BJ (cell line): ENCODE measurements at places on chromosomes 4 and X.

DNA sequence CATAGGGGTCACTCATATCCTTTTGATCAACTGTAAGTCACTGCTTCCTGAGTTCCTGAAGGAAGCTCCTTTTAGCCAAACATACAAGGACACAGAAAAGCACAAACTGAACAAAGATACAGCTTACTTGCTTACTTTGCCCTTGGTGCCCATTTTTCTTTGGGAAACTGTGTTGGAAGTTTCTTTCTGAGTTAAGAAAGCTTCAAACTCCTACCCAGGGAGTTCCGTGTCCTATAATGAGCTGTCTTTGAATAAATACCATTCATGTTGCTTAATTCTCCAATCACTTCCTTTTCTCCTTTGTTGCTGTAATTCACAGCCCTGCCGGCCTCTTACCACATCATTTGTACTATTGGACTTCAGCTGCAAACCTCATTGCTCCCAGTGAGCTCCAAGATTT is at the start of gene ADH4:
ADH4 (minus strand) TSS at position 228 of the 400 bp plus-strand sequence; CDS start at position 153, 75 bp downstream.
- no peak for DNase-seq

DNA sequence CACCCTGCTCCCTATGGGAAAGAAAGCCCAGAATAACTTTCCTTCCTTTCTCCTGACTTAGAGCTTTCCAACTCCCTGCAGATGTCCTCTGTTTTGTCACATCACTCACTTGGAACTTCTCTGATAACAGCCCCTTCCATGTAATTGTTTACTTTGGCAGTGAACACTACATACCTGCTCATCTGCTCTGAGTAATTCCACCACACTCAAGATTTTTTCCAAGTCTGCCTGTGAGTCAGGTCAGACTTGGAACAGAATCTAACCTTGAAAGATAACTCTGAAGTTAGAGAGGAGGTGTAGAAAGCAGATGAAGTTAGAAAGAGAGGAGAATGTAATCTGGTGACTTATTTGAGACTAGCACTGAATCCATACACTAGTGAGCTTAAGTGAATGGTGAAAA is 7.4 kb downstream of the MAGEB10 start:
- DNase-seq, result no peak

DNA sequence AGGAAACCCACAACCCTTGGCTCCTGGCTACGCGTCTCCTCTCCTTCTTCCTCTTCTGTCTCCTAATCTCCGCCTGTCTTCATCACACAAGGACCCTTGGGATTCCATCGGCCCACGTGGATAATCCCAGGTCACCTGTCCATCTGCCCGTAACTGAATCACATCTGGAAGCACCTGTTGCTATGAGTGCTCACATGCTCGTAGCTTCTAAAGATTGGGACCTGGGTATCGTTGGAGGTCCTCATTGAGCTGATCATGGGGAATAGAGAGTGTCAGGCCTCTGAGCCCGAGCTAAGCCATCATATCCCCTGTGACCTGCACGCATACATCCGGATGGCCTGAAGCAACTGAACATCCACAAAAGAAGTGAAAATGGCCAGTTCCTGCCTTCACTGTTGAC is 175.4 kb downstream of the SHOX start:
- DNase-seq, result no peak

DNA sequence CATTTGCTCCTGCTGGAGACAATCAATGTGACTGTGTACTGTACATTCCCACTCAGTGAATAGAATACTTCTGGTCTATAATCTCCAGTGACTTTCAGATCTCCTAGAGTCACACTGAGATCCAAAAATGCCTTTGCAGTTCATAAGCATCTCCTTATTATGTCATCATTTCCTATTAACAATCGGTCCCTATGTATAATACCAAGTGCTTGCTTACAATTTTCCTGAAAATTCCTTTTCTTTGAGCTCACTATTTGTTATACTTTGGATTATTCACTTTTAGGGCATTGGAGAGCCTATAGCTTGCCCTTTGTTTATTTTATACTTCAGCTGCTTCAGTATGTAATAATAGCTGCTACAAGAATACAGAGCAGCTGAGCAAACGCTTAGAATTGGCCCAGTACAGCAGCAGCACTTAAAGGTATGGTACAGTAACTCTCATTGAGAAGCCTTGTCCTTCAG is 313.0 kb downstream of the DCTD start:
- no peak for DNase-seq

DNA sequence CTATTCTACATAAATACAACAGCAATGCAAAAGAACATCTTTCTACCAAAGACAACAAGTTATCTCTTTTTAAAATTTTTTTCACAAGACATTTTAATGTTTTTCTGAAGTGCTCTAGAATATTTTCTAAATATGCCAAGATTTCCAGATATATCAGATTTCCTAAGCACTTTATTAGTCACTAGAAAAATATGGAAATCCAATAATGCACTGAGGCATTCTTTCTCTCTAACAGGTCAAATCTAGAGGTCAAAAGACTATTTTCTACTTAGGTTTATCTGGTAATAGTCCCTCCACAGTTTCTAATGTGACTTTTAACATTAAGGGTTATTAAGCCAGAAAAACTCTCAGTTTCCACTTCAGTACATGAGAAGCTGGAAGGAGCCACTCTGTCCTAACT is 1041.2 kb upstream of the INTU start:
- DNase-seq, result no peak

- DNase-seq, result no peak
Observed at GRCh38 chr4:176744091-176744490, 48.6 kb downstream of the VEGFC start.

DNA sequence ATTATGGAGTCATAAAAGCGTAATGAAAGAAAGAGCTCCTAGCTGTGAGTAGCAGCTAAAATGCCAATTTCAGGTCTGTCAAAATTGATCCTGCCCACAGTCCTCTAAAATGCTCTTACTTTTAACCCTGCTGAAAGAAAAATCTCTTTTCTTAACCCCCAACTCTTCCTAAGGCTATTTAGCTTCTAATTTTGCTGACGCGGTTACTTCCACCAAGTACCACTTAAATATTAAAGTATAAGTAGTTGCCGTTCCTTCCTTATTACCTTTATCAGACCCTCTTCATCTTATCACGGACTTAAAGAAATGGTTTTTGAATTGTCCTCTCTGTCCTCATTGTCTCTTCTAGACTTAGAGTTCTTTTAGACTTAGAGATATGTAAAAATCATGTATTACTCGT is 272.2 kb downstream of the FRMPD4 start:
- no peak for DNase-seq
